Activated B cell treated with CpG ODN at 0.5 μM for 24 hours (primary cell): ENCODE measurements at places on chromosomes 5 and 9.

GRCh38 chr9:23962101-23962500, 136.1 kb upstream of the ELAVL2 start:
- DNase-seq = no peak

- DNase-seq = no peak
Measured at GRCh38 chr5:180467028-180467975, 26.9 kb upstream of the CNOT6 start.

- no peak for DNase-seq
Measured at GRCh38 chr5:119810217-119810616, 180.9 kb downstream of the FAM170A start.

- no peak for DNase-seq
Measured at GRCh38 chr5:86765778-86766502, 148.2 kb downstream of the COX7C start.

GRCh38 chr9:31639451-31639850, 745.0 kb upstream of the ACO1 start:
- DNase-seq = no peak

- DNase-seq = no peak
Measured at GRCh38 chr9:114114364-114114763, 15.3 kb upstream of the KIF12 start.

DNA sequence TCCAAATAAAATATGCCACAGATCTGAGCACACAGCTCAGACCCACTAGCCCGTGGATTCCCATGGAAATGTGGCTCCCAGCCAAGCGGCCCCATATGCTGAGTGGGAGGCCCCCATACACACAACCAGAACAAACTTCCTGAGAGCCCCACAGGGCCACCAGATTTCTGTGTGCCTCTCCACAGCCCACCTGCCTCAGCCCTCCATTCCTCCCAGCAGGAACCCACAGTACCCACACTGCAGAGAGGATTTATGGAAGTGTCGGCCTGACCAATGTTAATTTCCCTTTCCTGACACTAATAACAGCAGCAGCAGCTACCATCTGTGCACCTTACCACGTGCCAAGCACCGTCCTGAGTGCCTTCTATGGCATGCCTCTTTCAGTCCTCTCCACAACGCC, 99.3 kb upstream of the SPOCK1 start:
- no peak for DNase-seq

DNA sequence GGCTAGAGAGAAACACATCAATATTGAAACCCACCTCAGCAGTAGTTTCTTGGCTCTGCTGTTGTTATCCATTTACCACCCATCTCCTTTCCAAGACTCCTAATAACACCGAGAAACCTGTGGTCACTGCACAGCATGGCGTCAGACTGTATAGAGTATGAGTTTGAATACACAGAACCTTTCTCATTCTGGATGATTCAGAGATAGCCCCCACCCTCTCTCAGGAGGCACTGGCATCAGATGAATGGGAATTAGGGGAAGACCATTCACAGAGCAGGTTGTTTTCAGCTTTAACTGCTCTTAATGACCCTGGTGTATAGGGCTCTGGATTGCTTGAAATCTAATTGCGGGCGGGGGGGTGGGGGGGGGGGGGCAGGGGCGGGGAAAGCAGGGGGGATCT, 86.7 kb downstream of the GPR21 start:
- no peak for DNase-seq

GRCh38 chr9:114299286-114300152, 23.4 kb upstream of the ORM1 start:
- no peak for DNase-seq

- no peak for DNase-seq
Measured at GRCh38 chr9:14203356-14204056, 110.4 kb downstream of the NFIB start.

DNA sequence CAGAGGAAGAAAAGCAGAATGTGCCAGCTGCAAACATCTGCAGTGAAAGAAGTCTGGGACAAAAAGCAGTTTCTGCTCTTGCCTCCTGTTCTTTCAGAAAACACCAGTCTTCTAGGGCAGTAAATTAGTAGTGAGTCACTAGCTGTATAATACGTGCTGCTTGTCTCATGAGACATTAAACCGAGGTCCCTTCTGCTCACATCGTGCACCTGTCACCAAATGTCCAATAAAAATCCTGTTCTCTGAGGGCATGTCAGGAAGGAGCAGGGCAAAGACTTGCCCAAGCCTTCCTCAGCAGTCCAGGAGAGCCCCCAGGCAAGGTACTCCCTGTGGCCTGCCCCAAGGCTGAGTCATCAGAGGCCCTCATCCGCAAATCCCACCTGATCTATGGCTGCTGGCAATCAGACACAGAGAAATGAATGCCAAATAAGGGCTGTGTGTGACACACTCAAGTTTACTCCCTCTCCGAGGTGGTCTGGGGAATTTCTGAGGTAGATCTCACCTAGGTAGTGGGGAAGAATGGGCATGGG, 255.3 kb upstream of the SMARCA2 start:
- DNase-seq = no peak
